Activated CD4-positive, alpha-beta memory T cell treated with anti-CD3 and anti-CD28 coated beads for 36 hours (primary cell): ENCODE measurements at places on chromosomes 4 and X. TPM values are rescaled to one million over a fixed set of nuclear protein-coding genes. Genes with fewer than 3 reads are reported as not detected.

- no peak for DNase-seq
These were observed 673.3 kb downstream of the GALNTL6 start for GRCh38 chr4:172486531-172486930.

- no peak for DNase-seq
These were observed 105.1 kb upstream of the LIMCH1 start for GRCh38 chr4:41432881-41433280.

LGI2 gene
- total RNA-seq = not detected

- no peak for DNase-seq
These were observed 1444.2 kb downstream of the ADGRL3 start for GRCh38 chr4:62644372-62644771.

- no peak for DNase-seq
These were observed 37.6 kb upstream of the ERVMER34-1 start for GRCh38 chr4:52788806-52789205.

GRCh38 chrX:149641835-149642234, 10.2 kb upstream of the TMEM185A start:
- no peak for DNase-seq

- no peak for DNase-seq
These were observed 83.0 kb downstream of the AFF1 start for GRCh38 chr4:87017580-87018342.

DNA sequence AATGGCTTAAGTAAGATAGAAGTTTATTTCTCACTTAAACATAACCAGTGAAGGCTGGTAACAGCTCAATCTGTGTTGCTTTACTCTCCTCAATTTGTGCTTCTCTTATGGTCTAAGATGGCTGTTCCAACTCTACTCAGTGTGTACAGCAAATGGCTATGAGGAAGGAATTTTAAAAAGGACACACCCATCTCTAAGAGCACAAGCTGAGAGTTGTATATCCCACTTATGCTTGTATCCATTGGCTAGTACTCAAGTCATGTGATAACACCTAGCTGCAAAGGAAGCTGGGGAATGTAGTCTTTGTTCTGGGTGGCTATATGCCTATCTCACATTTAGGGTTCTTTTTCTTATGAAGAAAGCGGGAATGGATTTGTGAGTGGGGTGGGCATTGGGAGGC, 63.3 kb downstream of the GPAT3 start:
- DNase-seq = no peak

GRCh38 chr4:185657183-185657582, 121.9 kb upstream of the PDLIM3 start:
- no peak for DNase-seq

DNA sequence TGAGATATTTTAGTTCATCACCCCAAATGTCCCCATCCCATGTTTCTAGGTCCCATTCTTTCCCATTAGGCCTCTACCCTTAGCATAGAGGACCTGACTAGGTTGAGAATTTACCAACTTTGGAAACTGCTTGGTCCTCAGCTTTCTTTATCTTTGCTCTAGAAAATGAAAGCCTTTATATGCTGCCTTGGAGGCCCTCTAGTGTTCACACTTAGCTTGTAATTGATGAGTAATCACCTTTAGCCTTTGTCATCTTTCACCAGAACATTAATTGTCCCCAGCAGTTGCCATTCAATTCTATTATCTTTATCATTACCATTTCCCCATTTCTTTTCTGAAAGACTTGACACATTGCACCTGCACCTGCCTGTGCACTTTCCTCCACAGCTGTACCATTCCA, 589.2 kb upstream of the NR3C2 start:
- DNase-seq = no peak

RPL10 gene
- 3,654 TPM for total RNA-seq

DNA sequence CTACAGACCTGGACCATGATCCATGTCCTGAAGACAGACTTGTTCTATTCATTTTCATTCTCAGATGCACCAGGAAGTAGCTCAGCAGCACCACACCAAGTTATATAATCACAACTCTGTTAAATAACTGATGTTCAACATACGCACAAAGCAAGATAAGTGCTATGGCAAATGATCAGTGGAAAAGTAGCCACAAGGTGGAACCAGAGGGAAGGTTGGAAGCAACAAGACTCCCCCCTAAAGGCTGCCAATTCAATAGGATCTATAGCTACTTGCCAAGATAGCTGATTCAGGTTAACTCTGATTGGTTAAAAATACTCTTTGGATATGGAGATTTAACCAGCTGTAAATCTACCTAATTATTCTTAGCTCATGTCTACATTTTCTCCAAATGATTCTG, 23.7 kb upstream of the FAM47B start:
- DNase-seq = no peak

DNA sequence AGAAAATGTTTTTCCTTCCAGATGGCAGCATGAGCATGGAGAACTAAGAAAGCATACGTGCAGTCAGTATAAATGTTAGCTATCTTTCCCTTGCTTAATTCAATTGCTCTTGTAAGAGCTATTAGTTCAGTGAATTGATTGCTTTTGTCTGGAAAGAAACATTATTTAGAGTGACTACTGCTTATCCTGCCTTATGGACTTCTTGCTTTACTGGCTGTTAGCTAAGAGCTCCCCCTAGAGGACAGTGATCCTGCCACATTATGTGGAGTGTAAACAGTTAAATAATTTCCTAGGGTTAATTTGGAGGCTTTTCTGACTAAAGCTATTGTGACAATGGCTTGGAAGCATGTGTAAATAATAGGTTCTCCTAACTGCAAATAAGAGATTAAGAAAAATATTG, 1402.4 kb downstream of the FAM133A start:
- DNase-seq = no peak

GRCh38 chr4:100949350-100949935, 397.9 kb downstream of the PPP3CA start:
- no peak for DNase-seq

DNA sequence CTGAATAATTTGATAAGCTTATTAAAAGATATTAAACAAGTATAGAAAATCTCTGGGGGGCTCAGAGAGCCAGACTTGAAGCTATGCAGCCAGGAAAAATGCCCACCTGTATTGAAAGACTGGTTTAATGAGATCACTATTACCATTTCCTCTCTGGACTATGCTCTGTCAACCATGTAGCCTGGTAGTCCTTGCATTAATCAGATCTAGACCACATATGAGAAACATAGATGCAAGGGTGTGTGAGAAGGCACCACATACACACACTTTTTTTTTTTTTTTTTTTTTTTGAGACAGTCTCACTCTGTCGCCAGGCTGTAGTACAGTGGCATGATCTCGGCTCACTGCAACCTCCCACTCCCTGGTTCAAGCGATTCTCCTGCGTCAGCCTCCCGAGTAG, 75.9 kb upstream of the ATP8A1 start:
- no peak for DNase-seq

AKAP4 gene
- total RNA-seq = not detected

DNA sequence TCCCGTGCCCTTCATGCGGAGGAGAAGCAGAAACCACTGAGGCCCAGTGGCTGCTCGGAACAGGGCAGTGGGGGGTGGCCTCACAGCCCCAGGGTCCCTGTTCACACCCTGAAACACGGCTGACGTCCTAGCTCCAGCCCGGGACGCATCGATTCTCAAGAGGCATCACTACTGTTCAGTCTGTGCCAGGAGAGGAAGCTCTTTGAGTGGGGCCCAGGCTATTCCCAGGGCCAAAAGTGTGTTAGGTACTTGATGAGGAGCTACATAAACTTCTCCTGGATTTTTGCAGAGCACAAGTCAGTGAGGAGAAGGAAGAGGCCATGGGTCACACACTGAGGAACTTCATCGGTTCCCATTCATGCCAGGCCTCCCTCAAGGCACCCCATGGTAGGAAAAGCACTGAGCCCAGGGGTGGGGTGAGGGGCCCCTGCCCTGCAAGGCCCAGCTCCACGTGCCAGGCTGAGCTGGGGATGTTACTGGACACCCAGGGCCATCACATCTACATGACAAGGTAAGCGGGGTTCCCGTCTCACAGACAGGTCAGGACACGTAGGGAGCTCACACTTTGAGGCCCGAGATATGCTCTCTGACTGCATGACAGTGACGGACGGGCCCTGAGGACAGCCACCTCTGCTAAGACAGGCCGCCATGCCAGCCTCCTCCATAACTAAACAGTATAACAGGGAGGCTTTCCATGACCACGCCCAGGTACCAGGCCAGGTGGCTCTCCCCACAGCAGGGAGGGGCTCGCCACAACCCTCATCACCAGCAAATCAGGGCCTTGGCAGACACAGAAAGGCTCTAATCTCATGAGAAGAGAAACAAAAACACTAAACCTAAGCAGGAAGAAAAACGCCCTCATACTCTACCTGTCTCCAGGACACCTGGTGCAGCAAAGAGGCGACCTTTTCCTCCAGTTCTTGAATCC, 12.4 kb downstream of the TNIP2 start:
- DNase-seq = no peak

GRCh38 chr4:24770032-24770584, 25.3 kb upstream of the SOD3 start:
- peak; percentile 10 for DNase-seq

GRCh38 chr4:69617083-69617694, 22.3 kb downstream of the UGT2A2 start:
- DNase-seq = no peak

NFKB1 gene
- 133 TPM for total RNA-seq

DNA sequence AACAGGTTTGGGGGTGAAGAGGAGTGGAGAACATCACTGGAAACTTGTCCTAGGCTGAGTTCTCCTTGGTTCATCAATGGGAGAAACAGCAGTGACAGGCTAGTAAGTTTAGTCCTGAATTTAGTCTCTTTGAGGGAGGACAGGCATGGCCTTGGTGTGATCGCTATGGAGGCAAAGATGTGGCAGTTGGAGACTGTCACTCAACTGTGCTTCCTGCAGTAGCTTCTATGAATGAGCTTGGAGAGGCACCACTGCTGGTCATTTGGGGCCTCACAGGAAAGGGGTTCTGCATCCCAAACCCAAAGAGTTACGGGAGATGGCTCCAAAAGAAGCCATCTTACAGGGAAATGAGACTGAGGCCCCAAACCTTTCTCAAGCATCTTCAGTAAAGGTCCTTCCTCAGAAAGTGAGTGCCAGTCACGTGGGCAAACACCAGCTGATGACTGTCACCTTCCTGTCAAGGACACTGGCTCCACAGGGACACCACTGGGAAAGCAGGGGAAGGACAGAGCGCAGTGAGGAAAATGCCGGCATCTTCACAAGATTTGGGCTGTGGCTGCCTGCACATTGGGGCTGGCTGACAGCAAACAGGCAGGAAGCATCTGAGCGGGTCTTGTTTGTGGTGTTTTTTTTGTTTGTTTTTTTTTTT, 7.2 kb downstream of the MRFAP1 start:
- no peak for DNase-seq

PABPC4L gene
- total RNA-seq = not detected

- DNase-seq = peak; percentile 73
These were observed 27.8 kb upstream of the FTHL17 start for GRCh38 chrX:31099536-31100090.

DNA sequence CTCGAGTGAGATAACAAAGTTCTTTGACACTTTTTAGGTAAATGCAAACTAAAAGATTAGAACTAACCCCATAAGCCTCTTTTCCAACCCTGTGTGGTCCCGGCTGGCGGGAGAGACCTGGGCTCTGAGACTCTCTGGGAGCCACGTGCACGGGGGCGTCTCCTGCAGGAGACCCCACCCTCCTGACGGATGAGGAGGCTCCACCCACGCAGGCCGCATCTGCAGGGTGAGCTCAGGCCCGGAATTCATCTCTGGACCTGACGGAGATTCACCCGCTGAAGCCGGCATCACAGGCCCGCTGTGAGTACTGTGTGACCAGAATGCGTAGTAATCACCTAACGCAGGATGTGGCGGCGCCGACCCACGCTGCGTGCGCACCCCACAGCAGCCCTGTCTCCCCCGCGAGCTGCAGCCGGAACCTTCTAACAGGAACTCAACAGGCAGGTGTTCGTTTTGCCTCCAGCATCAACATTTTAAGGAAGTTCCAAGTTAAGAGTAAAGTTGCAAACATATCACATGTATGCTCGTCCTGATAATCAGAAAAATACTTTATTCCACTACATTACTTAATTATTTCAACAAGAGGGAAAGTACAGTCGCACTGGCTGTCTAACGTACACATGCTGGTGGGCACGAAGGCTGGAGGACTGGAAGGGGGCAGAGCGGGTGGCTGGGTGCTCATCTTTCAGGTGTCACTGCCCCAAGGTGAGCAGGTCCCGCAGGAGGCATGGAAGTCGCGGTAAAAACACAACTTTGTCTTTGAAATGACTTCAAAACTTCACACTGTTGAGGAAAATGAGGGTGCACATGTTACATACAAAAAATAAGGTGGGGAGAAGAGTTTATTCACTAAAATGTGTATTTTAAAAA, 44.5 kb downstream of the FGFRL1 start:
- peak; percentile 87 for DNase-seq

GRCh38 chr4:107541511-107541910, 178.5 kb downstream of the PAPSS1 start:
- no peak for DNase-seq

ABCG2 gene
- 0.81 TPM for total RNA-seq

- DNase-seq = no peak
These were observed 184.2 kb upstream of the CTSO start for GRCh38 chr4:156137679-156138473.

- no peak for DNase-seq
These were observed 225.4 kb downstream of the PCDH7 start for GRCh38 chr4:30945586-30945985.

GRCh38 chr4:85607624-85608023, 132.7 kb downstream of the ARHGAP24 start:
- no peak for DNase-seq

DNA sequence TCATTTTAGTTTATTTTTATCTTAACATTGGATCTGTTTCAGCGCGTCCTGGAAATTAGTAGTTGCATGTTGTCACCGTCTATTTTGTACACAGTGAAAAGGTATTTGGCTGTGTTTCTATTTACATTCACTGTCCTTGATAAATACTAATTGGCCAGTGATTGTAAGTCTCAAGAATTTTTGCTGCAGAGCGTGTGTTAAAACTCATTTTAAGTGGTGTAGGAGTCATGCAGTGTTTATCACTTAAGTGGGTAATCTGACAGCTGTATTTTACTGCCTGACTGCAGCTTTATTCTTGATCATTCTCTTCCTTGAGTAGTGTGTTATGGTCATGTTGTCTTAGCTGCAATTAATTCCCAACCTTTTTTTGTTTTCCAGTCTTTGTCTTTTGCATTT, 9.8 kb downstream of the GUCY1A1 start:
- DNase-seq = no peak

ARL9 gene
- total RNA-seq = not detected

DNA sequence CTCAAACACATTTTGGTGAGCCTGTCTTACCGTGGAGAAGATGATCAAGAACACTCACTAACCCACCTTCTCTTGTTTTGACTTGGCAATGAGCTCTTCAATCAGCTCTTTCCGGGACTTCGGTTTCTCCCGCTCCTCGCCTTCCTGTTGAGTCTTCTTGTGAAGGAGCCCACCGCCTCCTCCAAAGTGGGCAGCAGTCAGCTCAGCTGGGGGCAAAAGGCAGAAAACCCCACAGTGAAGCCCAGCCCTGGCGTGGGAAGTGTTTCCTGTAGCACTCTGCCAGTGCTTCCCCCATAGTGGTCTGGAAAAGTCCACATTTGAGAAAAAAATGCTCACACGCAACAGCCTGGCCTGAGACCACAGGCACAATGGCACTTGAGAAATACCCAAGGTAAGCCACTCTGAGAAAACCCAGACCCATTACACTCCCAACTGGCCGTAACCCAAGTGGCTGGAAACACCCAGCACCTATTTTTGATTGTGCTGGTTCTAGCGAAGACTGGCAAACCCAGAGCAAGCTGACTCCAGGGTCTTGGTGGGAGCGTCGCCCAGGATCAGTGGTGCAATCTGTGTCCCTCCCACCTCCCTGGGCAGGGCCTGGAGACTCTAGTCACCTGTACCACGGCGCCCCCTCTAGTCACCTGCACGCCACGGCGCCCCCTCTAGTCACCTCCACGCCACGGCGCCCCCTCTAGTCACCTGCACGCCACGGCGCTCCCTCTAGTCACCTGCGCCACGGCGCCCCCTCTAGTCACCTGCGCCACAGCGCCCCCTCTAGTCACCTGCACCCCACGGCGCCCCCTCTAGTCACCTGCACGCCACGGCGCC, 8.6 kb downstream of the NOP14 start:
- DNase-seq = peak; percentile 92
